ENCODE measurements at places on chromosomes 11 and 22.

- no peak for DNase-seq
Measured at GRCh38 chr22:33213383-33214075, 155.3 kb upstream of the SYN3 start.

- DNase-seq: peak; percentile 70
Measured at GRCh38 chr11:2885017-2885677, 428 bp downstream of the CDKN1C start.

DNA sequence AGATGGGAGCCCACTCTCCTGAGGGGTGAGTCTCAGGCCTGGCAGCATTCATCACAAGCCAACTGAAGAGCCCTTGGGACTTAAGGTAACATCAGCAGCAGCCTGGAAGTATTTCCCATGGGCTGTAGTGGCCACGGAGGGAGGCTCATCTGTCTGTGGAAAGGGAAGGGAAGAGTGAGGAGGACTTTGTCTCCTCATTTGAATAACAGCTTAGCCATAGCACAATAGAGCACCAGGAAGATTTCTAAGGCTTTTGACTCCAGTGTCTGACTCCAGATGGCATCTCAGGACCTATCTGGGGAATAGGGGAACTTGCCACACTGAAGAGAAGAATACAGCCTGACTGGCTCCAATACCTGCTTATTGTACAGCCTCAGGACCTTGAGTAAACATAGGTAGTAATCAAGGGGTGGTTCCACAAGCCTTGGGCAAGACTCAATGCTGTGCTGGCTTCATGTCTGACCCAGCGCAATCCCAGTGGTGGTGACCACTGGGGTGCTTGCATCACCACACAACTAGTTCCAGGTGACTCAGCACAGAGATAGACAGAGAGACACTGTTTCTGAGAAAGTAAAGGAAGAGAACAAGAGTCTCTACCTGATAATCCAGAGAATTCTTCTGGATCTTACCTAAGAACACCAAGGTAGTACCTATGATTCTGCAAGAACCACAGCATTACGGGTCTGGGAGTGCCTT is 510.5 kb upstream of the CCDC179 start:
- no peak for DNase-seq

DNA sequence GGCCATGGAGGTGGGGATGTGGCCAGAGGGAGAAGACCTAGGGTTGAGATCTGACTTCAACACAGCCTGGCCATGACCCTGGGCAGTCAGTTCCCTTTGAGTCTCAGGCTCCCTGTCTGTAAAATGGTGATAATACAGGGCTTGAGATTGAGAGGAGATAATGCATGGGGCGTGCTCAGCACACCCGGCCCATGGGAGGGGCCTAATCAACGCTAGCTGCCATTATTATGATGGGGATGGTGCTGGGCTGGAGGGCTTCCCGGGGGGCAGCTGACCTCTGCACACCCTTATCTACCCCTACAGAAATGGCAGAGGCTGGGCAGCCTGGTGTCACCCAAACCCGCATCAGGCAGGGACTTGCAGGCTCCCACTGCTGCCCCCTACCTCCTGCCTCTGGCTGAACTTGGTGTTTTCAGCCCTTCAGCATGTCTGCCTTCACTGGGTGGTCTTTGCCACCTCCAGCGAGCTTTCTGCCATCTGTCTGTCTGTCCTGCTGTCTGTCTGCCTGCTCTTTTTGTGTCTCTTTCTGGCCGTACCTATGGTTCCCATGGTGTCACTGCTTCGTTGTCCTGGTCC is 84.5 kb downstream of the CACNA1I start:
- no peak for DNase-seq

- peak; percentile 67 for DNase-seq
Measured at GRCh38 chr22:50261615-50262459, at the start of gene MAPK12. MAPK12 (minus strand) TSS chr22:50261683; CDS start chr22:50261509, 174 bp downstream.

DNA sequence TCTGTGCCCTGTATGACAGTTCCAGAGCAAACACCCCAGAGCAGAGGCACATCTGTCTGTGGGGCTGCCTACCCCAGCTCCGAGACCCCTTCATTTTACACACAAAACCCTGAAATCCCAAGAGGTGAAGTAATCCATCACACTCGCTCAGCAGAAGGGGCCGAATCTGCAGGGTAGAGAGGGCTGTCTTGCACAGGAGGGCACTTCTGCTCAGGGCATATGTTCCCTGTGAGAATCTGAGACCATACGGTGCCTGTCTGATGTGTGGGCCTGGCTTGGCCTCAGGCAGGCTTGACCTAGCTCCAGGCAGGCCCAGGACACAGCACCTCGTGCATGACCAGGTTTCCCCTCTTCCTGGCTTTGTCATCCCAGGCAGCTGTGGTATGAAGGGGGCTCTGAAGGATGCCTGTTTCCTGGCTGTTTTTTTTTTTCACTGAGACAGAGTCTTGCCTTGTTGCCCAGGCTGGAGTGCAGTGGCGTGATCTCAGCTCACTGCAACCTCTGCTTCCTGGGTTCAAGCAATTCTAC is 37.2 kb downstream of the GRIK4 start:
- DNase-seq: no peak

- DNase-seq: no peak
Measured at GRCh38 chr11:105862736-105863367, 159.2 kb downstream of the MSANTD4 start.

GRCh38 chr22:30309951-30310741 is 16.6 kb downstream of the TBC1D10A start:
- DNase-seq: peak; percentile 43

- no peak for DNase-seq
Measured at GRCh38 chr11:75090671-75091177, 6.0 kb downstream of the OR2AT4 start.

GRCh38 chr11:93285430-93285829 is 45.1 kb upstream of the DEUP1 start:
- no peak for DNase-seq

- no peak for DNase-seq
Measured at GRCh38 chr11:69588270-69588669, 52.7 kb upstream of the CCND1 start.

DNA sequence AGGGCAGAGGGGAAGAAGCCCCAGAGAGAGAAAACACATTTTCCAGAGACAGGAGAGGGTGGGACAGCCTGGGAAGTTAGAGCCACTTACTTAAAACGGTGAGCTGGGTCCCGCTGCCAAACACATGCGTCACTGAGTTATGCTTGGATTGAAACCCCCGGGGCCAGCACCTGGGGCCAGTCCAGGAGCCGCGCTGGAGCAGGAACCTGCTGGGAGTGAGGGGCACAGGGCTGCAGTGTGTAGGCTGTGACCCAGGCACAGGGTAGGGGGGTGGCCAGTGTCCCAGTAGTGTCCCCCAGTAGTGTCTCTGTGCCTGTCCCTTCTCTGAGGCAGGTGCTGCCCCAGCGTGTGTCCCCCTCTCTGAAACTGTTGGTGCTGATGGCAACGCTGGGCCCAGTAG is 5.2 kb downstream of the IGLL1 start:
- DNase-seq: no peak

- no peak for DNase-seq
Measured at GRCh38 chr11:15159085-15159484, 44.4 kb downstream of the INSC start.

- no peak for DNase-seq
Measured at GRCh38 chr11:112394304-112394703, 133.6 kb upstream of the PLET1 start.

GRCh38 chr11:85236211-85236610 is 390.9 kb downstream of the DLG2 start:
- DNase-seq: no peak

- peak; percentile 64 for DNase-seq
Measured at GRCh38 chr11:61293867-61294716, 1.0 kb downstream of the VWCE start.

GRCh38 chr11:2701898-2702434 is 2.2 kb upstream of the KCNQ1OT1 start:
- DNase-seq: no peak

GRCh38 chr22:35435201-35435740 is 35.3 kb downstream of the MCM5 start:
- DNase-seq: no peak

- no peak for DNase-seq
Measured at GRCh38 chr22:44107340-44107739, 73.4 kb upstream of the PARVG start.

- no peak for DNase-seq
Measured at GRCh38 chr11:10818594-10818993, 9.9 kb upstream of the EIF4G2 start.

DNA sequence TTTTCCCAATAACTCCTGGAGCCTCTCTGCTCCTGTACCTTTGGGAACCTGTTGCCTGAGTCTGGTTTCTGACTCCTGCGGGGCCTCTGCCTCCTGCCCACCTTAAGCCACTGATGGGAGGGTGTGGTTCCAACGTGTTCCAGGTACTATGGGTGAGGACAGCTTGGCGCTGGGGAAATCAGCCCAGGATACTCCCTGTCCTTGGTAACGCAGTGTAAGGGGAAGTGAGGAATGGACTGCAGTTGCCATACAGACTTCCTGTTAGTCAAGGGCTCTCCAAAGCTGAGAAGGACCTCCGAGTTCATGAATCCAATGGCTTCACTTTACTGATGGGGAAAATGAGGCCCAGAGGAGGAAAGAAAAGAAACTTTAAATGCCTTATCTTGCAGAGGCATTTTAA is 1.2 kb upstream of the MARK2 start:
- DNase-seq: no peak

- DNase-seq: peak; percentile 94
Measured at GRCh38 chr11:73308961-73309919, 1.2 kb downstream of the ARHGEF17 start.

DNA sequence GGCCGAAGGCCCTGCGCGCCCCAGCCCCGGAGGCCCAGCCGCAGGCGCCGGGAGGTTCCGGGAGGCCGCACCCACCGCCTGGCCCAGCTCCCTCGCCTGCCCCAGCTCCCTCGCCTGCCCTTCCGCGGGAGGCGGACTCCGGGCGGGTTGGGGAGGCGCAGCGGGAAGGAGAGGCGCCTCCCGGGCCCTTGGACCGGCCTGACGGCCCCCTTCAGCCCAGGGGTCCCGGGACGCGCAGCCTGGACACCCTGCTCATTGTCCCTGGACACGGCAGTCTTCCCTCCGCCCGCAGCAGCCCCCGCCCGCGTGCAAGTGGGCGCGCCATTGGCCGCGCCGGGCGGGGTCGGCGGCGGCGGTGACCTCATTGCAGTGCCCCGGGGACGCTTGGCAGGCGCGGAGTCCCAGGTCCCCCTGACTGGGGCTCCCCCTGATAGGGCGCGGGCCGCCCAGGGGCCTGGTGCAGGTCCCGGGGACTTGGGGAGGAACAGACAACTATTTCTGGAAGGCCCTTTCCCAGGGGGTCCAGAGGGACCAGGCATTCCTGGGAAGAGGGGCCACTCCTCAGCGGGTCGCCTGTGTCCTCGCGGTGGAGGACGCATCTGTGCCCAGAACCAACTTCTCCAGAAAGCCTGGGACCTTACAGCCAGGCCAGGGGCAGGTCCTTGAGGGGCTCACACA is 501 bp downstream of the CD151 start:
- DNase-seq: peak; percentile 77

GRCh38 chr11:29507376-29507775 is 509.5 kb downstream of the KCNA4 start:
- no peak for DNase-seq

DNA sequence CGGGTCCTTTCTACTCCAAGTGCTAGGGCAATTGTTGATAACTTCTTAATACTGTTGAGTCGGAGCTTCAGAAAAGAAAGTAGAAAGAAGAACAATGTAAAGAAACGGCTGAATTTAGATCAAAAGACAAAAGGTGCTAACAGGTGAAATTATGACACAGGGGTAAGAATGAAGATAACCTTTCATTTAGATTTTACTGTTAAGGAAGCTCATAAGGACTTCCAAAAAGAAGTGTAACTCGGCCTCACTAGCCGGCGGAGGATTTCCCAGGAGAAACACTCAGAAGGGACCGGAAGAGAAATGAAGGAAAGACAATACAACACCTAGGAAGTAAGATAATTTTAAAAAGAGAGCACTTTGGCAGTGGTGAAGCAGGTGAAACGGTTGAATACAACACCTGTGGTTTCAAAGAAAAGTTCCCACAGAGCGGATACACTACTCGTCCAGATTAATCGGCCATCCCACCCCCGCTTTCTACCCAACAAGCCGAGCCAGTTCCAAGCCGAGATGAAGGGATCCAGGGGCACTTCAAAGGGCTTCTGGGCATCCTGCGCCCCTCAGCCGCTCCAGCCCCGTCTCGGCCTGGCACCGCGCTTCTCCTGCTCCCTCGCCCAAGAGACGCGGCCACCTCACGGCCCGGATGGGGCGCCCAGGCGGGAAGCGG is 737 bp downstream of the PPP2R1B start:
- no peak for DNase-seq

DNA sequence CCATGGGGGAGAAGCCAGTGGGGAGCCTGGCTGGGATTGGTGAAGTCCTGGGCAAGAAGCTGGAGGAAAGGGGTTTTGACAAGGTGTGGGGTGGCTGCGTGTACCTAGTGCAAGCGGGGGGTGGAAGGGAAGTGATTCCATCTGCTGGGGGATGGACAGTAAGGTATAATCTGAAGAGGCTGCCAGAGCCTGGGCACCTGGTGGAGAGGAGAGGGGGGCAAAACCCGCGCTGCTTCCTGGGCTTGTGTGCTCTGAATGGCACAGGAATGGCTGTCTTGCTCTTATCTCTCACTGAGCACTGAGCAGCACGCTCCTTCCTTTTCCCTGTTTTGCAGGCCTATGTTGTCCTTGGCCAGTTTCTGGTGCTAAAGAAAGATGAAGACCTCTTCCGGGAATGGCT is 988 bp downstream of the BANF1 start:
- DNase-seq: no peak

DNA sequence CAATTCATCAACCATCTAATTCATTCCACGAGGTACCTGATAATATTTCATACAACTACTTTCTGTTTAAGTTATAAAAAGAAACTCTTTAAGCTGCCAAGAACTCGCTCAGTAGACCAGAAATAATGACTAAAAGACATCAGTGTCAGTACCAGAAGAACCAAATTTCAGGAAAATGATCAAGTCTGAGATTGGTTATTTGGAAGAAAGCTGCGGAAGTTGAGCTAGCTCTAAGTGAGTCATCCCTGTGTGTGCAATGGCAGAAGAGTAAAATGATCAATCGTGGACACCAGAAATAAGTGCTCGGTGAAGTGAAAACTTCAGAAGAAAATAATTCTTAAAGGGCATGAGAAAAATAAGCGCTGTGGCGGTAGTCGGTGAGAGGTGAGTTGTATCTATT is 933.2 kb upstream of the CHORDC1 start:
- no peak for DNase-seq

DNA sequence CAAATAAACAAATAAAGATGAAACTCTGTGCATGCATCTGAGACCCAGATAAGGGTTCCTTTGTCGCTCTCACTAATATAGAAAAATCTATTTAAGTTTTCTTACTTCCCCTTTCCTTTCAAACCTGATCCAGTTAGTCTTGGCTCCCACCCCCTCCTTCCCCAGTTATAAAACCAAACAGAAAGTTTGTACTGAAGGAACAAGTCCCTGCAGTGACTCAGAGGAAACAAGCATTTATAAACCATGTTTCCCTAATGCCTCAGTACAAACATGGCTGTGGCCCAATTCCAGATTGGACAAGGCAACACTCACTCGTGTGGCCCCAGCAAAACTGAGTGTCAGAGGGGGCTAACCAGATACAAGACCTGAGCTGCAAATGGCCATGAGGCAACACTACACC is 65.5 kb upstream of the ARHGAP20 start:
- peak; percentile 39 for DNase-seq

GRCh38 chr11:11442791-11443190 is 89.7 kb upstream of the CSNK2A3 start:
- DNase-seq: no peak
